ENCODE measurements at places on chromosomes 5 and 9.

DNA sequence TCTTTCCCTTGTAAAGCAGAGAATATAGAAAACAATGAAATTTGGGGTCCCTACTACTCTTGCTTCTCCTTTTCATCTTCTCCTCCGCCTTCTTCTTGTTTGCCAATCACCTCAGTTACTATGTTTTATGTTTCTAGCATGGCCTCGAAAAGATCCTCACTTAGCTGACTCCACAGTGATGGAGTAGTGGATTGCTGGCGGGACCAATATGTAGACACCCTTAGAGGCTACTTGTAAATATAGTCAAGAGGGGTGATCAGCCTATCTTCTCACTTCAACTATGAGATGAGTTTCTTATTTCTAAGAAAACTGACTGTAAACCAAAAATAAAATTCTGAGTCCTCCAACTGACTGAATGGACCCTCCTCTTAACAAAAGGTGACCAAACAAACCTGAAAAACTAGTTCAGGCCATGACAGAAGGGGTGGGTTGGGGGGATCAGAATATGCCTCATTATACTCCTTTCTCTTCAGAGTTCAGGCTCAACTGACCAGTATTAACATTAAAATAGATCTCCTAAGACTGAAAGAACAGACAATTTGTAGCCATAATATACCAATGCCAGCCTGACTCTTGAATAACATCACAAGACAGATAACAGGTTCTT lies 829.0 kb downstream of the TLE4 start:
- no peak for DNase-seq

DNA sequence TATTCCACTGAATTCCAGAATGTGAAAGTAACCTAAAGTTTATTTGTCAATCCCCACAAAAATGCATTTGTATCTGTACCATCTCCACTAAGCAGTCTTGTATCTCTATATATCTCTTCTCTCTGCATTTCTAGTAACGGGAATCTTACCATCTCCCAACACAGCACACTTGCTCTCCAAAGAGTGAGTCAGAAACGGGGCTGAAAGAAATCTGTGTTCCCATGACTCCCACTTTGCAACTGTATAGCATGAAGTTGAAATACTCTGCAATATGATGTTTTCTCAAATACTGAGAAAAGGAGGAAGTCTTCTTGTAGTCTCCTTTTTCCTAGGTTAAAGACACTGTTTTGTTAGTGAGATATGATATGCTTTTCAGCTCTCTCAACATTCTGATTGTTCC lies 848.8 kb upstream of the ACO1 start:
- DNase-seq, result no peak

DNA sequence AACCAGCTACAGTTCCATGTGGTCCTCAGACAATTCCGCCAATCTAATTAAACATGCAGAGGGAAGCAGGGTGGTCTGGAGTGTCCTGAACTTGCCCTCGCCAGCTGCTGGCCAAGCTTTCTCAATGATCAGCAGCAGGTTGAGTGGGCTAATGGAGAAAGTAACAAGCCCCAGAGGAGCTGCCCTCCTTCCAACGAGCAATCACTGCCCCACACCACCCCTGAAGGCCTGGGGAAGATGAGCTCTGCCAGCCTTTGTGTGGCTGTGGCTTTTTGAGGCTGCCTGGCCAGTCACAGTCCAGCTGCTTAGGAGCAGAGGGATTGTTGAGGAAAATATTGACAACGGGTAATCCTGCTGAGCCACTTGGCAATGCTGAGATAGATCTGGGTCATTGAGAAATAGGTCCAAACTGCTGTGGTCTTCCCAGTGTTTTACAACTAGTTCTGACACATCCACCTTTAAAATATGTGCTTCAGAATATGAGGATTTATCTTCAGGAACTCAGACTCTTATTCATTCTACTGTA lies 107.3 kb downstream of the CD180 start:
- peak; percentile 8 for DNase-seq

DNA sequence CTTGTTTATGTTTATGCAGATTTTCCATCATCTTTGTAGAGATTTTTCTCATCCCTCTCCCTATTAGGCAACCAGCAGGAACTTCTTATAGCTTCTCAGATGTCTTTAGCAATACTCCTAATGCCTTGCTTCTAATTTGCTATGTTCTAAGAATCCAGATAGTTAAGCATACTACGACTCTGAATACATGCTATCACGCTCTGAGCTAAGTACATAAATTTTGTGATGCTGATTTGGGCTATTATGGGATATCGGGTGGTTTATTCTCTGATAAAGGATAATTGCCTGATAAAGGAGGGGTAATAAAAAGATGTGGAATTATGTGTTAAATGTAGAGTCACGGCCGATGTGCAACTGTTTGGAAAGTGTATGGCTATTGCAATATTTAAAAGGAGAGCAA lies 6.5 kb upstream of the FBXL7 start:
- no peak for DNase-seq

GRCh38 chr9:95727947-95728520 lies 147.5 kb upstream of the ERCC6L2 start:
- DNase-seq, result no peak

GRCh38 chr9:89388084-89388867 lies 70.0 kb downstream of the SECISBP2 start:
- peak; percentile 51 for DNase-seq

GRCh38 chr9:132200706-132201105 lies 38.8 kb downstream of the NTNG2 start:
- DNase-seq, result no peak

- no peak for DNase-seq
These were observed 158.3 kb downstream of the FAM174A start for GRCh38 chr5:100693481-100693880.

DNA sequence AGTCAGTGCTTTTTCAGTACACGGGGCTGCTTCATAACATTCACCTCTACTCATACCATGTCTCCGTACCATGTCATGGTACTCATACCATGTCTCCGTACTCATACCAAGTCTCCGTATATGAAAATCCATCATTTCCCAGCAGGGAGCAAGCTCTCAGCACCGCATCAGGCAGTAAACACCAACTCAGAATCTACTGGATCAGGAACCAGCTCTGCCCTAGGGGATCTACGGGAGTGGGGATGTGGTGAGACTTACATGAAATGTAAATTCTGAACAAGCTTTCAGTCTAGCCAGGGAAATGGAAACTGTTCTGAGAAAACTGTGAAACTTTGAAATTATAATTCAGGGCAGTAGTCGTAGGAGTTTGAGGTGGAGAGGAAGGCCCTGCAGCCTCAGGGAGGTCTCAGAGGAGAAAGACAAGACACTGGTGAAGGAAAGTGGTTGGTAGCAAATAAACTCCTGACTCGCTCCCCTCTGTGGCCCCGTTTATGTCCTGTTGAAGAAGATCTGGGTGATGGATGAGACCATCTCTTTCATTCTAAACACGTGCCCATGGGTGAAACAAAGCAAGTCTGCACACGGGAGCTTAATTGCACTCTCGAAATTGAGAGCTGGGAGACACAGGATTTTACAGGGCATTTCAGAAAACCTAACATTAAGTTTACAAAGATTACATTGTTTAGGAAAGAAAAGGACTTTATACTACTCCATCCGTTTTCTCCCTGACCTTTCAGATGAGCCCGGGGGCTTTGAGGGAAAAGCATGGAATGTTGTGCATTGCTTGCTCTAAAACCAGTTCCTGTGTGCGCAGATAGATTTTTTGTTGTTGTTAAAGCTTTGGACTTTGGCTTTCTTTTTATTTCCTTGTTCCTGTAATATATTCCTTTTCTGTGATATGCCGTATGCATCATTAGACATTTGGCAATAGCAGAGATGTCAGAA lies 26.8 kb downstream of the ACTBL2 start:
- no peak for DNase-seq

DNA sequence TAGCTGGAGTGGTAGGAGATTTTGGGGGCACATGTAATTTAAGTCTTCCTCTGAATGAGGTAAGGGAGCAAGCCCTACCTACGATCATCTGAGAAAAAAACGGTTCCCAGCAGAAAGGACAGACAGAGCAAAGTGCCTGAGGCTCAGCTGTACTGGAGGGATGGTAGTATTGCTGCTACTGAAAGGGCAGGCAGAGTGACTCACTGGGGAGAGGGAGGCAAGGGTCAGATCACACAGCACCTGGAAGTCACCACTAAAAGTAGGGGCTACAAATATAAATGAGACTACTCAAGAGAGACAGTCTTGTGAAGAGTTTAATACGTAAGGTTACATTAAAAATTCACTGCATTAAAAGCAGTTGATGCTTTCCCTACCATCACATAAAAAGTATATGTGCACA lies 75.9 kb downstream of the NFIB start:
- no peak for DNase-seq

GRCh38 chr5:87786471-87786870 lies 373.7 kb upstream of the CCNH start:
- no peak for DNase-seq

DNA sequence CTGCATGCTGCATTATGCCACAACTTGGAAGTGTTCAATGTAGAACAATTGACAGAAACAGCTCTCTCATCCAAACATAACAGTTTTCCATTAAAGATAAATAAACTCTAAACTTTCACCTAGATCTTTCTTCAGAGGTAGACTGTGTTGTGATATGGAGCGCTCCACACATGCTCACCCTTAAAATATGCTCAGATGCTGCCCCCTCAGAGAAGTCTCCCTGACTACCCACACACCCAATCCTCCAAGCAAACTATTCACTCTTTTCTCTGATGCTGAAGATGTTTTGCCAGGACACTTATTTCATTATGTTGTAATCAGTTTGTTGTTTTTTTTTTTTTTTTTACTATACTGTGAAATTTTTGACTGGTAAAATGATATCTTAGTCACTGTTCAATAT lies 206.6 kb upstream of the RASA1 start:
- no peak for DNase-seq

Data from AG04450 (cell line).